ENCODE measurements at places on chromosomes 11 and 22.

DNA sequence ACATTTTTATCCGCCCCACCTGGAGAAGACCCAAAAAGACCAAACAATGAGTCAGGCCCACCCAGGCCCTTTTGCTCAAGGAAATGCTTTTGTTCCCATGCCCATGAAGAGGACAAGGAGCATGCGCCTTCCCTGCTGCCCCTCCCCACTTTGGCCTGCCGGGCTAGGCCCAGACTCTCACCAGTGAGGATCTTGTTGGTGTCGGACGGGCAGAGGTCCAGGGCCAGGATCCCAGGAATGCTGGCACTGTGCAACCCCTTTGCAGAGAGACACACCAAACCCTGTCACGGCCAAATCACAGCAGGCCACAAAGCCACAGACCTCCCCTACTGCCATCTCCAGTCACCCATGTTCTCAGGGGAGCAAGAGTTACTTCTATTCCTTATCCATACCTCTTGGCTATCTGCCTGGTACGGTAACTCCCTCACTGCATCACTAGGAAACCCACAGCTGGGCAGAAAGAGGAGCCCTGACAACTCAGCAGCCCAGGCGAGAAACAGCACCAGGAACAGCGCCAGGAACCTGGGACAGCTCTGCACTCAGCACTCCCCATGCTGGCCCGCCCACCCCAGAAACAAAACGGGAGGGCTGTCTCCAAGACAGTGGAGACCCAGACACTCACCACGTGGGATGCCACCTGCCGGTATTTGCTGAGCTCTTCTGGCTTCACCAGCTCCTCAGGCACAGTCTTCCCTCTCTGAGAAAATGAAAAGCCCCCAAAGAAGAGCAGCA lies 5.5 kb downstream of the PRPF19 start:
- no peak for DNase-seq

DNA sequence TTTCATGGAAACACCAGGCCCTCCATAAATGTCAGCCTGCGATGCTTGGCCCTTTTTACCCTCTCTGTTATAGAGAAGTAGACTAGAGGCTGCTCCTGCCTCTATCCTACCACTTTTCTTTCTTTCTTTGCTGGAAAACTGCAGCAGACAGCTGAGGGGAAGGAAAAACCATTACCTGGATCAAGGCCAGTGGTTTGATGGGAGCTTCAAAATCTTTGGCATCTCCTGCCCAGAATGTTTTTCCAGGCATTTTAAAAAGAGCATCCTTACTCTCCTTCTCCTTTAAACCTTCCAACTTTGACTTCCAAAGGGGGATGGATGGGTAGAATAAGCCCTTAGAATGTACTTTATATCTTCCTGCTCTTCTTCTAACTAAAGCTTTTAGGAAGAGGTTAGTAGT lies 44.9 kb downstream of the EXT2 start:
- no peak for DNase-seq

DNA sequence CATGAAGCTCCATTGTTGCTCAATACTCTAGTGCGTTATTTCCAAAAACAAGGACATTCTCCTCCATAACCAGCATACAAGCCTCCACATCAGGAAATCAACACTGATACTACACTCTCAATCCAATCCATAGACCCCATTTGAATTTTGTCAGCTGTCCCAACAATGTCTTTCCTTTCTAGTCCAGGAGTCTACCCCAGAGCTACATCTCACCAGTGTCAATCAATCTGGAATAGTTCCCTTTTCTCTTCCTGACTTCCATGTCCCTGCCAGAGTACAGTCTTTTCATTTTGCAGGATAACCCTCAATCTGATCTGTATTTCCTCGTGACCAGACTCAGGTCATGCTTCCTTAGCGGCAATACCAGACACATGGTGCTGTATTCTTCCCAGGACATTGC lies 43.0 kb downstream of the TCF20 start:
- DNase-seq, result no peak

GRCh38 chr22:17847360-17848078 lies 73.2 kb upstream of the BID start:
- no peak for DNase-seq

GRCh38 chr22:24208012-24208749 lies 26.9 kb downstream of the SUSD2 start:
- DNase-seq, result no peak

- no peak for DNase-seq
Measured at GRCh38 chr11:92443199-92443598, 218.6 kb downstream of the FAT3 start.

DNA sequence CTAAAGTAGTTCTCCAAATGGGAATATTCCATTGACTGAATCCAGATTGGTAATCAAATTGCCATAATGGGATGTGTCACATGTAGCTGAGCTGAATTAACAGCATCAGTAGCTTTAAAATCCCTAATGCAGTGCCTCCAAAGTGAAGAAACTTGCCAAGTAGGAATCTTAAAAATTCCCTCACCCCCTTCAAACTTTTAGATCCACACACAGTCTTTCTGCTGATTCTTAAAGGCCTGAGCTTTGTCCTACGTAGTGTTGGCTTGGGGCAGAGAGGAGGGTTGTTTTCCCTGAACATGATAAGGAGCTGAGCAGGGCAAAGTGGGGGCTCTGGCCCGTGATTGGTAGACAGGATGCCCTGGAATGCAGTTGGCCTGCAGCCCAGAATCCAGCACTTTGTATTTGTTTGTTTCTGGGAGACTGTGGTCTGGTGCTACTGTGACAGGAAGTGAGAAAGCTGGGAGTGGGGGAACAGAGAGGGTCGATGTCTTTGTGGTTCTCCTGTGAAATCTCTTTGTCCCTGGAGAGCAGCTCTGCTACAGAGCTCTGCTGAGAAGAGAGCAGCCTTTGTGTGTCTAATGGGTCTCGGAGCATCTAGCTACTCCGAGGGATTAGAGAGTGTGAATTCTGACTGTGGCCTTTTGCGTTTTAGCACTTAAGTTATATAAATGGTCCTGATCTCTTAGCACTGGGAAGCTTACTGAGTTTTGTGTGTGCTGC lies 16.9 kb downstream of the CTNND1 start:
- peak; percentile 86 for DNase-seq

- DNase-seq, result no peak
Measured at GRCh38 chr11:26285608-26286007, 46.3 kb upstream of the ANO3 start.

DNA sequence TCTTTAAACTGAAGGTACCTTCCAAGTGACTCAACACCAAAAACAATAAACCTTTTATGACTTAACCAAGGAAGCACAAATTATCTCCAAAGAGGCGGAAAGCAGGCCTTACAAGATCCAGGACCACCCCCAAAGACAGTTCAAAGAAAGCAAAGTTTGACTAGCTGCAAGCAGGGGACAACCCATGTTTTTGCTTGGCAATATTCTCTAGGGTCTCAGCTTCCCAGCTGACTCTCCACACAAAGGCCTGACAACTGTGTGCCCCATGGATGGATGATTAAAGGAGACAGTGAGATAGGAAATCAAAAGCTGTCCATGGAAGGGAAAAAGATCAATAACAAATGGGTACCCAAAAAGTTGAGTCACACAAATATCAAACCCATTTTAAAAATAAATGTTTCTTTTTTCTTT lies 232.2 kb downstream of the DDX10 start:
- no peak for DNase-seq

DNA sequence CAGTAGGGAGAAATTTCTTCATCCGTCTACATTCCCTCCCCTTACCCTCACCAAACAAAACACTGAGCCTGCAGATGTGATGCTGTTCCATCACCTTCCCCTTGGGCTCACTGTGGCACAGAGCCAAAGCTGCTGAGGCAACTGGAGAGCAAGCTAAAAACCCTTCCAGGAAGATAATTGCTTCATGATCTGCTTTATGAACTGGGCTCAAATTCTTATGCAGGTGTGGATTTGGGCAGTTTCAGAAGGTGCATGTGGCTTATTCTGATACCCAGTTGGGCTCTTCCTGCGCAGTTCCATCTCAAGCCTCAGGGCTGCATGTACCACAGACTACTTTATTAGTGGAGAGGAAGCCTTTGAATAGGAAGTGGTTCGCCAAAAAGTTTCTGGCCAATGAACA lies 58.3 kb downstream of the AAMDC start:
- DNase-seq, result no peak

DNA sequence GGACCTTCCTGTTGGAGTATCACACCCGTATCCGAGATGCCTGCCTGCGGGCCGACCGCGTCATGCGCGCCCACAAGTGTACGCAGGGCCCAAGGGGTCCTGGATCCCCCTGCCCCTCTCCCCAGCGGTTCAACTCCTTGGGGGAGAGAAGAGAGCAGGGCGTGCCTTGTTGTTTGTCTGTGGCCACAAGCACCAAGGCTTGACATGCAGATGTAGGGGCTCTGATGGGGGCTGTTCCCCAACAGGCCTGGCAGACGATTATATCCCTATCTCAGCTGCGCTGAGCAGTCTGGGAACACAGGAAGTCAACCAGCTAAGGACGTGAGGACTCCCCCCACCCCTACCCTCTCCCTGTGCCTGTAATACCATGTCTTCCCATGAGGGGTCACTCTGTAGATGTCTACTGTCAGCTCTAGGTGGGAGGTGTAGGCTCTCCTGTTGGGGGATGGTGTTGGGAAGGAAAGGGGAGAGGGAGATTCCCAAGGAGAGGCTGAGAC lies 6.8 kb downstream of the CFL1 start:
- no peak for DNase-seq

- DNase-seq, result peak; percentile 58
Measured at GRCh38 chr11:74730571-74731260, 510 bp downstream of the CHRDL2 start.
